PC-9 (cell line): ENCODE measurements at places on chromosomes 11 and 22. TPM values are rescaled to one million over a fixed set of nuclear protein-coding genes. Genes with fewer than 3 reads are reported as not detected.

DNA sequence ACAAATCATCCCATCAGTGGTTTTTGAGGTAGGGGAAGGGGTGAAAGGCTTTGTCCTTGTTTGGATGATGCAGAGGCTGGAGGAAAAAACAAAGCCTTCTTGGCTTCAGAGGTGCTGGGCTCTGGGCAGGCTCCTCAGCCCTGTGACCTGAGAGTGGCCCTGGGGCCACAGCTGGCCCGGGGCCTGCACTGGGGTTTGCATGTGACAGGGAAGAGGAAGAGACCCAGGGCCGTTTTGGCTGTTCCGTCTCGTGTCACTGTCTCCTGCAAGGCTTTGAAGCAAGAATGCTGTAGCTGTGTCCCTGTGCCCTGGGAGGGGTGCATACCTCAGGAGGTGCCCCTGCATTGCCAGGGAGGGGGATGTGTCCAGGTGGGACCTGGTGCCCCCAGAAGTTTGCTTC lies 12.6 kb downstream of the ARHGAP8 start:
- H3K27ac ChIP-seq = no peak overlapping the region
- H3K36me3 ChIP-seq = 0 out of 2 replicates have a peak, but pooled peaks cover 6% of the 10 kb centered on the region
- H3K27me3 ChIP-seq = no peaks in the 10 kb centered on the region
- no peak for DNase-seq

DNA sequence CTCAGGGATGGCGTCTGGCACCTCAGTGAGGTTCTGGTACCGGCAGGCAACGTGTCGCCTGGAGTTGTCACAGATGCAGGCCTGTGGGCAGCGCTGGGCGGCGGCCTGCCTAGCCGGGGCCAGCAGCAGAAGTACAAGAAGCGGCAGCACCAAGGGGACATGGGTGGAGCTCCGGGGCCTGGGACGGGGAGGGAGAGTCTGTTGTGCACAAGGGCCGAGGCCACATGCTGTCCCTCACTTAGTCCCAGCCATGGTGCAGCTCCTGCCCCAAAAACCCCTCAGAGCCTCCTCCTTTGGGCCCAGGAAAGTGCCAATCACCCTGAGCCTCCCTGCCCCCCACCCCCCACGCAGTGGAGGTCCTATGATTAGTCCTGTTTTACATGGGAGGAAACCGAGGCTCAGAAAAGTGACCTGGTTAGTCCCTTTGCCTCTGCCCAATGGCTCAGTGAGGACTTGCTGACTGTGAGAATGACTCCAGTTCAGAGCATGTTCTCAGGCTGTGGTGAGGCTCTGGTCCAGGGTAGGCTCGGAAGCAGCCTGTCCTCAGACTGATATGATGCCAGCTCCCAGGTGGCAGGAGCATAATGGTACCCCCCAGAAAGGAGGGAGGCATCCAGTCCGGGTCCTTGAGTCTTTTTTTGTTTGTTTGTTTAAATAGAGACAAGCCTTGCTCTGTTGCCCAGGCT lies 1.1 kb downstream of the CHADL start:
- no peaks in the 10 kb centered on the region for H3K4me1 ChIP-seq
- no peak overlapping the region for H3K27ac ChIP-seq
- H3K27me3 ChIP-seq = no peaks in the 10 kb centered on the region
- no peak overlapping the region for H3K4me3 ChIP-seq
- DNase-seq = no peak

DNA sequence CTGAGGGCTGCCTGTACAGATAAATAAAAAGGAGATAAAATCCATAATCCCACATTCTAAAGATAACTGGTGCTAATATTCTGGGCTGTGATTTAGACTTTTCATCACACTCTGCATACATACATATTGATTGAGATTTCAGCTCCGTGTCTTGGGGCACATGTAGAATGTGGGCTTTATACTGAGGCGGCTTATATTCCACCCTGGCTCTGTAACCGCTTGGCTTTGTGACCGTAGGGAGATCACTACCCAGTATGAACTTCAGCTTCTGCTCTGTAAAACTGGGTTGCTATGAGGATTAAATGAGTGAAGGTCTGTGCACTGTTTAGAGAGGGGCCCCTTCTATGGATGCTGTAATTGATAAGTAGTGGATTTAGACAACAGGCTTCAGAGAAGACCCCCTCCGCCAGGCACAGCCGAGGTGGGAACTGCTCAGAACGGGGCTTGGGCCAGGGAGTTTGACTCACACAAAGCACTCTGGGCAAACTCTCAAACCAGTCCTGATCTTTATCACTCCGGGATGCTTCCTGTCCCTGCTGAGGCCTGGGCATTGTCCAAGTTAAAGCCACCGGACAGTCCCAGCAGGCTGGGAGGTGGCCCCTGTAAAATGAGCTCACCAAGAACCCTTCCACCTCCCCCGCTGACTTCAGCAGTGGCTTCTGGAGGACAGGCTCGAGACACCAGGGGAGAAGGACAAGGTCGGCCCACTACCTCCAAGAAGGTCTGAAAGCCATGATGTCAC lies 17.2 kb downstream of the KIAA1671 start:
- H3K27me3 ChIP-seq = no peaks in the 10 kb centered on the region
- peak overlapping the region; percentile 78 for H3K27ac ChIP-seq
- no peak overlapping the region; the same call in 1 of the 2 replicates for H3K4me3 ChIP-seq
- no peaks in the 10 kb centered on the region for H3K36me3 ChIP-seq
- DNase-seq = peak; percentile 88
- H3K4me1 ChIP-seq = peaks cover 60% of the 10 kb centered on the region

- no peak overlapping the region for H3K4me3 ChIP-seq
- no peaks in the 10 kb centered on the region for H3K27me3 ChIP-seq
- no peaks in the 10 kb centered on the region for H3K36me3 ChIP-seq
These were observed 21.7 kb upstream of the ANKK1 start for GRCh38 chr11:113365895-113366294.

DNA sequence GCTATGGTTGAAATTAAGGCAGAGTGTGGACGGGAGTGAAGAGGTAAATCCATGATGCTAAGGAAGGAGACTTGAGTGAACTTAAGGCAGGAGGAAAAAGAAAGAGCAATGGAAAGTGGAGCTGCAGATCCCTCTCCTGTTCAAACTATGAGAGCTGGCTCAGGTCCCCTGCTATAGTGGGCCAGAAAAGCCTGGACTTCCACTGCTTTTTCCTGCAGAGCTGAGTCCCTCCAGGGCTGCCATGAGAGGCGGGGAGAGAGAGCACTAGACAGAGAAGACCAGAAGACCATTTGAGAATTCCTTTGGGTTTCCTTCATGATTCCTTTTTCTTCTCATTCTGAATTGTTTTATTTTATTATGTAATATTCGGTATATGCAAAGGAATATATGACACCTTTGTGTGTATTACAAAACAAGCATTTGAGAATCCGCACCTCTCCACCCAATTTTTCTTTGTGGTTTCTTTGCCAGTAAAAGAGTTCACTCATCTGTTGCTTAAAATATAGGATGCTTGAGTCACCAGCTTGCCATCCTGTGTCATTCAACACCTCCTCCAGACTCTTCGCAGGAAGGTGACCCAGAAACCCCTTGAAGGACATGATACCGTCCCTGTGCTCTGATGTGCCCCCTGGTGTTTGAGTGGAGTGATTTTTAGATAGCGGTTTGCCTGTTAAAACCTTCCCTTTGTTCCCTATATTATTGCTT lies 24.4 kb downstream of the SREBF2 start:
- H3K36me3 ChIP-seq = no peaks in the 10 kb centered on the region
- peaks cover 51% of the 10 kb centered on the region for H3K4me1 ChIP-seq
- no peak overlapping the region for H3K4me3 ChIP-seq
- DNase-seq = peak; percentile 97
- H3K27me3 ChIP-seq = no peaks in the 10 kb centered on the region
- H3K27ac ChIP-seq = peak overlapping the region; percentile 76

GRCh38 chr11:80443177-80443576 lies 1002.3 kb upstream of the TENM4 start:
- peak overlapping the region; percentile 39; the same call in 1 of the 2 replicates for H3K27ac ChIP-seq
- no peak for DNase-seq
- H3K4me3 ChIP-seq = no peak overlapping the region
- no peaks in the 10 kb centered on the region for H3K4me1 ChIP-seq
- no peaks in the 10 kb centered on the region for H3K36me3 ChIP-seq

DNA sequence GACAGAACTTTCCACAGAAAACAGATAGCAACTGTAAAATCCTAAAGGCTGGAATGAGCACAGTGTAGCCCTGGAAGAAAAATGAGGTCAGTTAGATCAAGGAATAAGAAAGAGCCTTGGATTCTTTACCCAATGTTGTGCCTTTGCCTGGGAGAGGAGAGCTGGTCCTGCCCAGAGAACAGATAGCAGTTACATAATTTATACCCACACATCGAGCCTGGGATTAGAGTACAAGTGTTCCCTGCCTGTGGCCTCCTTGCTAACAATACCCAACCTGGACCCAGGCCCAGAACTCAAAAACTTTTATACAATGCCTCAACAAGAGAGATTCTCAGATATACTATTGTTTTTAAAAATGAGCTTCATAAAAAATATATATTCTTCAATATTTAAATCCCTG lies 1998.4 kb downstream of the LRRC4C start:
- H3K4me3 ChIP-seq = no peak overlapping the region

The CCDC34 gene
- total RNA-seq = 21.0 and 33.6 TPM in 2 replicates

The RFPL3 gene
- not detected in 2 replicates for total RNA-seq

The SYCE3 gene
- not detected in 2 replicates for total RNA-seq

- DNase-seq = no peak
- H3K36me3 ChIP-seq = no peaks in the 10 kb centered on the region
- no peaks in the 10 kb centered on the region for H3K27me3 ChIP-seq
- H3K27ac ChIP-seq = no peak overlapping the region
- no peak overlapping the region for H3K4me3 ChIP-seq
- peaks cover 9% of the 10 kb centered on the region; the same call in 1 of the 2 replicates for H3K4me1 ChIP-seq
These were observed 21.8 kb upstream of the UPK3A start for GRCh38 chr22:45262931-45263462.

GRCh38 chr11:20162824-20163782 lies 2.8 kb upstream of the DBX1 start:
- H3K27me3 ChIP-seq = peaks cover 68% of the 10 kb centered on the region
- no peaks in the 10 kb centered on the region for H3K4me1 ChIP-seq
- DNase-seq = no peak
- H3K27ac ChIP-seq = no peak overlapping the region
- no peaks in the 10 kb centered on the region for H3K36me3 ChIP-seq

GRCh38 chr11:79117488-79117887 lies 323.3 kb downstream of the TENM4 start:
- DNase-seq = no peak
- no peaks in the 10 kb centered on the region for H3K4me1 ChIP-seq
- H3K36me3 ChIP-seq = no peaks in the 10 kb centered on the region

GRCh38 chr11:67562963-67563704 lies 20.5 kb upstream of the GSTP1 start:
- H3K36me3 ChIP-seq = no peaks in the 10 kb centered on the region
- no peak for DNase-seq
- peaks cover 29% of the 10 kb centered on the region for H3K4me1 ChIP-seq
- peak overlapping the region; percentile 52 for H3K27ac ChIP-seq
- H3K27me3 ChIP-seq = no peaks in the 10 kb centered on the region
- H3K4me3 ChIP-seq = no peak overlapping the region

The FAM181B gene
- total RNA-seq = not detected in 2 replicates

- H3K27ac ChIP-seq = no peak overlapping the region
- no peaks in the 10 kb centered on the region for H3K4me1 ChIP-seq
- no peaks in the 10 kb centered on the region for H3K27me3 ChIP-seq
- peaks cover 58% of the 10 kb centered on the region for H3K36me3 ChIP-seq
These were observed 20.4 kb downstream of the FBXO7 start for GRCh38 chr22:32494971-32495370.

DNA sequence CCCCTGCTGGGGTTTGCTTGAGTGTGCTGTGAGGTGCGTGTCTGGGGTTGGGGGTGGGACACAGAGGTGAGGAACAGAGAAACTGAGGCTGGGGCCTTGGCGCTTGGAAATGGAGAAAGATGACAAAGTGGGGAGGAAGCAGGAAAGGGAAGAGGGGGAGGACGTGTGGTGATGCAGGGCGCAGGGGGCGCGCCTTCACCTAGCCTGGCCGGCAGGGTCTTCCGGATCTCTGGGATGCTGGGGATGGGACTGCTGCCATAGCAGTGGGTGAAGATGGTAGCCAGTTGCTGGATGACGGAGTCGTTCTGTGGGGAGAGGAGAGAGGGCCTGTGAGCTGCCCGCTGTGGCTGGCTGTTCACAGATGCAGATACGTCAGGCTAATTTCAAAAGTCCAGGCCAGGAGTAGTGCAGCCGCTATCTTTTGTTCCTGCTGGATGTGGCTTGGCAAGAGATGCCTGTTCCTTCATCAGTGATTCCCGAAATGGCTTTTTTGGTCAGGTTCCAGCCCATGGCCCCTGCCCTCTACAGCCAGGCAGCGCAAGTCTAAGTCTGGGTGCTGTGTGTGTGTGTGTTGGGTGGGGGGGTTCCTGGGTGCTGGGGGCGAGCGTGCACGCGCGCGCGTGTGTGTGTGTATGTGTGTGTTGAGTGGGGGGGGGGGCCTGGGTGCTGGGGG lies 54.8 kb downstream of the NAT10 start:
- no peak overlapping the region for H3K27ac ChIP-seq
- H3K4me1 ChIP-seq = no peaks in the 10 kb centered on the region
- DNase-seq = no peak
- H3K36me3 ChIP-seq = 0 out of 2 replicates have a peak, but pooled peaks cover 4% of the 10 kb centered on the region
- H3K27me3 ChIP-seq = no peaks in the 10 kb centered on the region
- no peak overlapping the region for H3K4me3 ChIP-seq

The OR8G5 gene
- total RNA-seq = not detected in 2 replicates

GRCh38 chr22:20494978-20495860 lies at the start of gene KLHL22:
KLHL22 (minus strand) TSS chr22:20495795; CDS start chr22:20489211, 6,584 bp downstream.
- H3K4me1 ChIP-seq = no peaks in the 10 kb centered on the region
- H3K27me3 ChIP-seq = no peaks in the 10 kb centered on the region
- no peaks in the 10 kb centered on the region for H3K36me3 ChIP-seq
- peak within 1 kb of the TSS; percentile 73 for H3K27ac ChIP-seq
- no peak for DNase-seq

DNA sequence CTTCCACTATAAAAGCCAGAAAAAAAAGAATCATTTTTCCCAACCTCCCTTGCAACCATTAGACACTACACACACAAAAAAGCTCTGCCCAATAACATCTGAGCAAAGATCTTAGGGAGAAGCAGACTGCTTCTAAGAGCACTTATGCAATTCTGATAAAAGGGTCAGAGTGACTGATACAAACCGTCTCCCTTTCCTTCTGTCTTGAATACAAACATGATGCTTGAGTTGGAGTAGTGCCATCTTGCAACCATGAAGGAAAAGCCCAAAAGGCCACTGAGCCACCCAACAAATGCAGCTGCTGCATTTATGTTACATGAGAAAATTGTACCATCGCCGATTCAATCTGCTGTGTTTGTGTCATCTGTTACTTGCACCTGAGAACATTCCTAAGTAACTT lies 47.6 kb upstream of the EED start:
- no peaks in the 10 kb centered on the region for H3K36me3 ChIP-seq
- H3K27ac ChIP-seq = no peak overlapping the region
- peaks cover 13% of the 10 kb centered on the region for H3K4me1 ChIP-seq
- H3K27me3 ChIP-seq = no peaks in the 10 kb centered on the region
- no peak for DNase-seq

GRCh38 chr11:105368711-105369110 lies 229.1 kb upstream of the CARD18 start:
- no peak overlapping the region for H3K4me3 ChIP-seq
- H3K4me1 ChIP-seq = peaks cover 32% of the 10 kb centered on the region
- peak overlapping the region; percentile 62 for H3K27ac ChIP-seq
- no peaks in the 10 kb centered on the region for H3K36me3 ChIP-seq

The GRAMD1B gene
- total RNA-seq = 3.2 and 5.8 TPM in 2 replicates

DNA sequence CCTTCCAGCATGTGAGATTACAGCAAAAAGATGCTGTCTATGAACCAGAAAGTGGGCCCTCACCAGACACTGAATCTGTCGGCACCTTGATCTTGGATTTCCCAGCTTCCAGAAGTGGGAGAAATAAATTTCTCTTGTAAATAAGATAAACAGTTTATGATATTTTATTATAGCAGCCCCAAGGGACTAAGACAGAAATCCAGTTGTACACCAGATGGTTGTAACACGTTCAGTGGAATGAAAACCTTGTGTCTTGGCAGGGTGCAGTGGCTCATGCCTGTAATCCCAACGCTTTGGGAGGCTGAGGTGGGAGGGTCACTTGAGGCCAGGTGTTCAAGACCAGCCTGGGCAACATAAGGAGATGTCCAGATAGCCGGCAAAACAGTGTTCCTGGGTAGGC lies 61.8 kb downstream of the MCHR1 start:
- no peak overlapping the region for H3K27ac ChIP-seq
- H3K27me3 ChIP-seq = no peaks in the 10 kb centered on the region
- no peak for DNase-seq
- no peak overlapping the region for H3K4me3 ChIP-seq
- no peaks in the 10 kb centered on the region for H3K4me1 ChIP-seq
